ENCODE measurements at places on chromosomes 4 and X.

DNA sequence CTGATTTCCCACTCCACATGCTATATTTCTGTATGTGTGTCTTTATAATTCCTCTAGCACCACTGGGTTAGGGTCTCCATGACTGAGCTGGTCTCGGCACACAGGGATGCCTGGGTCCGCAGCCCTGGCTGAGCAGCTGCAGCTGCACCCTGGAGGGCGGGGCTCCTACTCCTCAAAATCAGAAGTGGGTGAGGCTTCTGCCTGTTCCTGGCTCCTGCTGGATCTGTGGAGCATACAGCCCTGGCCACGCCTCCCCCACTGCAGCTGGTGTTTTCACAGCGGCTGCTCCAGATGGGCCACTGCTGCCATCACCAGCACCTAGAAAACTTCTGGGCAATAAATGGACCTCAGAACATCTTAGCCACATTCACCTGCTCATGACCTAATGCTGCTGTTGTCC is 30.9 kb downstream of the SPCS3 start:
- no peak for DNase-seq

DNA sequence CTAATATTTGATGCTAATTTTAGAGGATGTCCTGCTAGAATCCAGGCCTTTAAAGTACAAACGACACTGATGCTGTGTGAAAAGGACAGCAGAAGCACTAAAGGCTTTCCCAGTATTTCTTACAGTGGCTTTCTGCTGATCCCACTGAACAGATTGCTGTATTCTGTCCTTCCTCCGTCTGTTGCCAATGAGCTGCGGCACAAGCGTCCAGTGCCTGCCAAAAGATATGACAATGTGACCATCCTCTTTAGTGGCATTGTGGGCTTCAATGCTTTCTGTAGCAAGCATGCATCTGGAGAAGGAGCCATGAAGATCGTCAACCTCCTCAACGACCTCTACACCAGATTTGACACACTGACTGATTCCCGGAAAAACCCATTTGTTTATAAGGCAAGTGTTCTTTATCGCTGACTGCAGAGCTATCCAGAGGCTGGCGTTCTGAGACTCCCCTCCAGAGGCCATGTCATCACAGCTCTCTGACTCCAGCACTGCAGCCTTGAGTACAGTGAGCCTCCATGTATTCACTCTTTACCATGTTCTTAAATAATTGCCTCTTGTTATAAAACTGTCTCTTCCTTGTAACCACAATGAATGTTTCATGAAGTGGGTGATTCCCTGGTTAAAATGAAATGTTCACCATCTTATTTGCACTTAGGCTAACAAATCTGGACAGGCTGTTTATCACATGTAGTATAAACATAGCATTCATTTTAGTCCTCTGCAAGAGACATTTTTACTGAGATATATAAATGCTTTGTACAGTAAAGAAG is 43.6 kb downstream of the GUCY1B1 start:
- no peak for DNase-seq

DNA sequence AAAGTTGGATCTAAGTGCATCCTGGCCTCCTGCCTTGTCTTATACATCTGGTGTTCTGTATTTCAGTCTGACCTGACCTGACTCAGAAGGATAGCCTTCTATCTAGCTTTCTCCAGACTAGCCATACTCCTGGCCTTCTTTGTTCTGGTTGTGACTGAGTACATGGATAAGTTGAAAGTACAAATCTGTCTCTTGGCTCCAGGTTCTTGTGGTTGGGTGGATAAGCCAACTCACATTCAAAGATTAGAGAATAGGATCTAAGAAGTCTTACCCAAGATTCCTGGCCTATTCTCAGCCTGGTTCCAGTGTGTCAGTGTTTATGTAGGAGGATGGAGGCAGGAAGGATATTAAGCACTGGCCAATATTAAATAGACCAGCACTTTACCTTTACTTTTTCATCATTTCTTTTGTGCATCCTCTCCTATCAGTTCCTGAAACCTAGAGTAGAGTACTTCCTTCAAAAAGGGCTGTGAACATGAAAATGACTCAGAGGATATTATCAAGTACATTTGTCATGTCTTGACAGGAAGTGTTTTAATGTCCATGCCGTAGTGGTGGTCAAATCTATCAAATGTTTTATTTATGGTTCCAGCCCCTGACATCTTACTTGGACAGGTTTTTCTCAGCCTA is 123.5 kb downstream of the IL15 start:
- no peak for DNase-seq

GRCh38 chrX:1788300-1788911 is 173.5 kb downstream of the ASMT start:
- DNase-seq, result no peak

GRCh38 chrX:15747626-15748173 is 9.6 kb downstream of the CA5B start:
- no peak for DNase-seq

- DNase-seq, result no peak
Observed at GRCh38 chr4:95105983-95106382, 348.2 kb downstream of the BMPR1B start.

- DNase-seq, result no peak
Observed at GRCh38 chr4:754221-755120, 48.8 kb downstream of the PCGF3 start.

DNA sequence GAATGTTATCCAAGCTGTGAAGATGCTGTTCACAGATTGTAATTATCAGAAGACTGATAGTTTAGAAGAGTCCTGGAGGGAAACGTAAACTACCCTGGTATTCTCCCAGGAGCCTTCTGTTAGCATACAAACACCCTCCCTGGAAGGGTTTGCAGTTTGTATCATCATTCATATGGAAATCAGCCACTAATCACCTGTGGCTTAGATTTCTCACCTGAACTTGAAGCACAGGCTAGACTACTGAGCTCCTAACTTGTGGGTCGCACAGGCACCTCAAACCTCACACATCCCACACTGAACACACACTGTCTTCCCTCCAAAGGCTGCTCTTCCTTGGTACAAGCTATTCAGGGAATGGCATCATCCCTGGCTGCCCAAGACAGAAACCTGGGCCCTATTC is 30.7 kb downstream of the SHISA3 start:
- no peak for DNase-seq

DNA sequence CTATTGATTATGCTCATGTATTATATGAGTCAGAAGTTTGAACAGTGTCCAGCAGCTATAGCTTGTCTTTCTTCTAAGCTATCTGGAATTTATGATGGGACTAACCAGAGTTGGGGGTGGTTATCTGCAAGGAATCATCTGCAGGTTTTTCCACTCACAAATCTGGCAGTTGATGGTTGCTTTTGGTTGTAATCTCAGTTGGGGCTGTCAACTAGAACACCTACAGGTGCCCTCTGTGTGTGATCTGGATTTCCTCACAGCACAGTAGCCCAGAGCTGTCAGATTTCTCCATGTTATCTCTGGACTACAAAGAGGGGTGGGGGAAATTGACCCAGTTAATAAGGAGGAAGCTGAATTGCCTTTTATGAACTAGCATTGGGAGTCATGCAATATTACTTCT is 51.4 kb upstream of the MAP9 start:
- DNase-seq, result no peak

GRCh38 chr4:112210777-112211176 is 20.8 kb upstream of the AP1AR start:
- DNase-seq, result no peak

DNA sequence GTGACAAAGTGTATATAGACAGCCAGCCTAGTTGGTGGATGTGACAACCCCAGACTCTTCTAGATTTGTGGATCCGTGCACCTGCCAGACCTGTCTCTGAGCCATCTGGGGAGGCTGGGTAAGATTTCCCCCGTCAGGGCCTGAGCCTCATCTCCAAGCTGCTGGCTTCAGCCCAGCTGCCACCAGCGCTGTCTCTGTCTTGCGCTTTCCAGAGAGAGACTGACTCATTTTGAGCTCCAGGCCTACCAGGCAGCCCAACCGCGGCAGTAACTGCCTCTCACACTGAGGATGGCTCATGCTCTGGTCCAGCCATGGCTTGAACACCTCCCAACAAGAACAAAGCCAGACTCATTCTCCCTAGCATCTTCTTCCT is 26.4 kb downstream of the NOP14 start:
- DNase-seq, result no peak

DNA sequence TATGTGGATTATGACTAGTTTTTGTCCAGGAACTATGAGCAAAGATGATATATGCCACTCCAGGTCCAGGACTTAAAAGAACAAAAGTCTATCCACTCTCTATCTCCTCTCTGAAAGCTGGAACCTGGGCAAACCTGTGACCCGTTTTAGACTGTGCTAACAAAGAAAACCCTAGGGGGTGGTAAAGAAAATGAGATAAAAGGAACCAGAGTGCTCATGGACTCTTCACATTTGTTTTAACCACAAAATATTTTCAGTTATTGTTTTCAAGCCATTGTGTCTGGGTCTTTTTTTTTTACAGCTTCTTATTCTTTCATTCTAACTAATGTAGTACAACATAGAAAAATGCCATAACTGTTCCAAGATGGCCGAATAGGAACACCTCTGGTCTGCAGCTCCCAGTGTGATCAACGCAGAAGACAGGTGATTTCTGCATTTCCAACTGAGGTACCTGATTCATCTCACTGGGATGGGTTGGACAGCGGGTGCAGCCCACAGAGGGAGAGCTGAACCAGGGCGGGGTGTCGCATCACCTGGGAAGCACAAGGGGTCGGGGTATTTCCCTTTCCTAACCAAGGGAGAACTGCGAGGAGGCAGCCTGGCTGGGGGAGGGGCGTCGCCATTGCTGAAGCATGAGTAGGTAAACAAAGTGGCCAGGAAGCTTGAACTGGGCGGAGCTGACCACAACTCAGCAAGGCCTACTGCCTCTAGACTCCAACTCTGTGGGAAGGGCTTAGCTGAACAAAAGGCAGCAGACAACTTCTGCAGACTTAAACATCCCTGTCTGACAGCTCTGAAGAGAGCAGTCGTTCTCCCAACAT is 45.1 kb downstream of the CHM start:
- no peak for DNase-seq

GRCh38 chr4:118994030-118994429 is 105.4 kb downstream of the SYNPO2 start:
- DNase-seq, result no peak

DNA sequence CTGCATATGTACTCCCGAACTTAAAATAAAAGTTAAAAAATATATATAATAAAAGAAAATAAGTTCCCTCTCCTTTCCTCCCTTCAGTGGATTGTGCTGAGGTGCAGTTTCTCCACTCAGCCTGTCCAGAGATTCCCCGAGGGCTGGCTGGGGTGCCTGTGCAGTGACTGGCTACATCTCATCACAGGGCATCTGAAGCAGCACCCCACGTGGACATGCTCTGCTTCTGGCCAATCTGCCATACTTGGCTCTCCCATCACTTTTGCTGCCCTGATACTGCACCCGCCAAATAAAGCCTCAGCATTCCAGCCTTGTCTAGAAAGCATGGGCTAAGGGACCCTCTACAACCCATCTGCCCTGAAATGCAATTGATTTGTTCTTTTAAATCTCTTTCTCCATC is 11.1 kb upstream of the MGST2 start:
- no peak for DNase-seq
